OCI-LY7 (cell line): ENCODE measurements at places on chromosomes 11 and 22.

DNA sequence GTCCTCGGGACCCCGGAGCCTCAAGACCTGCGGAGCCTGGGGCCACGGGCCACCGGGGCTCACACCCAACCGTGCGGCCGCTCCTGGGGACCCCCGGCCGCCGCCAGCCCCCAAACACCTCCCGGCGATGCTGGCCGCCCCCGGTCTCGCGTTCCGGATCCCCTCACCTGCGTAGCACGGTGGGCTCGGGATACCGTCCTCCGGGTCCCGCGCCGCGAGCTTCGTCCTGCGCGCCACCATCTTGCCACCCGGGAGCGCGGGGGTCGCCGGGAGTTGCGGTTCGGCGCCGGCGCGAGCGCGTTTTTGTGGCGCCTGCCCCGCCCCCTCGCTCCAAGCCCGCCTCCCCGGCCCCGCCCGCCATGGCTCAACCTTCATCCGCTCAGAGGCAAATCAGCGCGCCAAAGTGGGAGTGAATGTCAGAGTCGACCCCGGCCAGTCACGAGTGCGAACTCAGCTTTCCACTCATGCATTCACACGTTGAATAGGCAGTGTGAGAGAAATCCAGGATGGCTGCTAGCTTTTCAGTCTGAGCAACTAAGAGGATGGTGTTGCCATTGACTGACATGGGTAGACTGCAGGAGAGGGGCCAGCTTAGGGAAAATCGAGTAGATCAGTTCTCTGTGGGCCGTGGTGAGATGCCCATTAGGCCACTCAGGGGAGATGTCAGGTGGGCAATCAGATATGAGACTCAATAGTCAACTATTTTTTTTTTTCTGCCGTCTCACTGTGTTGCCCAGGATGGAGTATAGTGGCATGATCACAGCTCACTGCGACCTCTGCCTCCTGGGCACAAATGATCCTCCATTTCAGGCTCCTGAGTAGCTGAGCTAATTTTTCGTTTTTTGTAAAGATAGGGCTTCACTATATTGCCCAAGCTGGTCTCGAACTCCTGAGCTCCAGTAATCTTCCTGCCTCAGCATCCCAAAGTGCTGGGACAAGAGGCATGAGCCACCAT lies 28.3 kb downstream of the SERHL2 start:
- DNase-seq = peak; percentile 89

- no peak for DNase-seq
These were observed 75.2 kb downstream of the LDLRAD3 start for GRCh38 chr11:36019005-36019596.

DNA sequence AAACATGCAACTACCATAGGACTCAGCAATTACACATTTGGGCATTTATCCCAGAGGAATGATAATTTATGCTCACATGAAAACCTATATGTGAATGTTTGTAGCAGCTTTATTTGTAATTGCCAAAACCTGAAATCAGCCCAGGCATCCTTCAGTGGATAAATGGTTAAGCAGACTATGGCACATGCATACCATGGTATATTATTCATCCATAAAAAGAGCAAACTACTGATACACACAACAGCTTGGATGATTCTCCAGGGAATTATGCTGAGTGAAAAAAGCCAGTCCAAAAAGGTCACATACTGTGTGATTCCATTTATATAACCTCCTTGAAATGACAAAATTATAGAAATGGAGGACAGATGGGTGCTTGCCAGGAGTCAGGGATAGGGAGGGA lies 86.7 kb downstream of the ALX4 start:
- DNase-seq = no peak

DNA sequence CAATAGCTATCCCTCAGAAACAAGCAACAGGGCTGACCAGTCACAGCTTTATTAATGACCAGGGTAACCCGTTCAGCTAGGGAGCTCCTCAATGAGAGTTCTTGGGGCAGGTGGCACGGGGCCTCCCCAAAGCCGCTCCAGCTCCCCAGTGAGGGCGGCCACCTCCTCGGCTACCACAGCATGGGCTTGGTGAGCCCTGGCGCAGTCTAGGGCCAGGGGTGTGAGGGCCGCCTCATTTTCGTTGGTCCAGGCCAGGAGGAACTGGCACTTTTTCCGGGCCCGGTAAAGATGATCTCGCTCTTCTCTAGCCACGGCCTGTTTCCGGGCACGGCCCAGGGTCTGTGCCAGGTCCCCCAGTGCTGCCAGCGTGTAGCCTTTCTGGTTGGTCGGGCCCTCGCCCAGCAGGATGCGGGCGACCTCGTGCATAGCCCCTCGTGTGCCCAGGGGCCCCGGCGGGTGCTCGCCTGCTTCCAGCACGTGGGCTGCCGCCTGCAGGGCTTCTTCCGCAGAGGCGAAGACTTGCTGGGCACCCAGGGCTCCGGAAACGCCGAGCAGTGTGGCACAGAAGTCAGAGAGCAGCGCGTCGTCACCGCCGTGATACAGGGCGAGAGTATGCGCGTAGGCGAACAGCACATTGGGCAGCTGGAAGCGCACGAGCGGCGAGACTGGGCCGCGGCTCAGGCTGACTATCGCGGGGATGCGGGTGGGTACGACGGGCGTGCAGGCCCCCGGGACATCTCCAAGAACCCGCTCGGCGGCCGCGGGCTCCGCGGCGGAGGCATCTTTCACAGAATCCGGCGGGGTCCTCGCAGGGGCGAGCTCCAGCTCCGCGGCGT lies 913 bp downstream of the ZNHIT2 start:
- DNase-seq = peak; percentile 55

DNA sequence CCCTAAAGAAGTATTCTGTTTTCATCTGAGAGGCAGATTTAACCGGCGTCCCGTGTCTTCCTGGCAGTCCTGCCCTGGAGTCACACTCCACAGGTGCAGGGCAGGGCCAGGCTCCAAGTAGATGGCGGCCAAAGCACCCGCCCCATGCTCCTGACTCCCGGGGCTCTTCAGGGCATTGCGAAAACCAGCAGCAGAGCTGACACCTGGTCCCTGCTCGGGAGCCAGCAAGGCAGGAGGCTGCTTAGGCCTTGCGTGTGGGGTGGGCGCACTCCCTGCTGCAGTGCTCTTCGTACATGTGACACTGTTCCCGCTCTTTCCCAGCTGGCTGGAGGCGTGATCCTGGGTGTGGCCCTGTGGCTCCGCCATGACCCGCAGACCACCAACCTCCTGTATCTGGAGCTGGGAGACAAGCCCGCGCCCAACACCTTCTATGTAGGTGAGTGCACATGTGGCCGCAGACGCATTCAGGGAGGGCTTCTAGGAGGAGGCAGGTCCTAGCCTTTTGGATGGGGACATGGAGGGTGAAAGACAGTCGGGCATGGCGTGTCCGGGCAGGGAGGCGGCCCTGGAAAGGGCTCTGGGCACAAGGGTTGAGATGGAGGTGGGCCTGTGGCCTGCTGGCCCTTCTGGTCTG lies 10.3 kb upstream of the TSSC4 start:
- no peak for DNase-seq

DNA sequence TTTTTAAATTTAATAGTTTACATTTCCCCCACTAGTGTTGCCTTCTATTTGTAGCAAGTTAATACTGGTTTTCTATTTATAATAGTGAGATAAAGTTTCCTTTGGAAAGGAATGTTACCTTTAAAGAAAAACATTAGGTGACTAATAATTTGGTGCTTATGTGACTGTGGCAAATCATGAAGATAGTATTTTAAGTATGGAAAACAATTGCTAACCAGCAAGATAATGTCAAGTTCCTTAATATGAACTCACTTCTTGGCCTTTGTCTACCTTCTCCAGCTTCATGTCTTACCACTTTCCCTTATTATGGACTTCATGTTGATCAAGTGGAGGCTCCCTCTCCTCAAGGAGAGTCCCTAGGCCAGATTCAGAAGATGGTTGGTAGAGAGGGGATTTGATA lies 27.2 kb downstream of the ARHGEF12 start:
- no peak for DNase-seq

DNA sequence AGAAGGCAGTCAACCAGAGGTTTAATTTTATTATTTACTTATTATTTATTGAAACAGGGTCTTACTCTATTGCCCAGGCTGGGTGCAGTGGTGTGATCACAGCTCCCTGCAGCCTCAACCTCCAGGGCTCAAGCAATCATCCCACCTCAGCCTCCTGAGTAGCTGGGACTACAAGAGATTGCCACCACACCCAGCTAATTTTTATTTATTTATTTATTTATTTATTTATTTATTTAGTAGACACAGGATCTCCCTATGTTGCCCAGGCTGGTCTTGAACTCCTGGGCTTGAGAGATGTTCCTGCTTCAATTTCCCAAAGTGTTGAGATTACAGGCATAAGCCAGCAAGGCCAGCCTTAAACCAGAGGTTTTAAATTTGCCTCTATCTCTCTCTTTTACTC lies 83.1 kb downstream of the RCN1 start:
- DNase-seq = no peak

DNA sequence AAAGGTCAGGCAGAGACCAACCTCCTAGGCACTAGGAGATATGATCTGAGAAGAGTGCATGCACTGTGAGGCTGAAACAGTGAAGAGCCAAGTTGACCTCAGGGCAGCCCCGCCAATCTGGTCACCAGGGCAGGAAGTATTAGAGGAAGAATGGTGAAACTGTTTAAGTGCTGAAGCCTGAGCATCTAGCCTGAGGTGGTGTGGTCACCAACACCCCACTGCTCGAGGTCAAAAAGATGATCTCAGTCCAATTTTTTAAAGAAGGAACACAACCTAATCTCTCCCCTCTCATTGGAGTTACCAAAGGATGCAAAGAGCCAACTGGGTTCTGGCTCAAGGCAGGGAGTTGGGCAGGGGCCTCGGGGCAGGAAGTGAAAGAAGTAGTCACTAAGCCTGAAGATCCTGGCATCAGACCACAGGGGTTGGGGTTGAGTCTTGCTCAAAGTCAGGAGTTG lies 4.0 kb downstream of the APBB1 start:
- peak; percentile 45 for DNase-seq

- no peak for DNase-seq
These were observed 23.6 kb downstream of the DUSP8 start for GRCh38 chr11:1548221-1549070.

- DNase-seq = peak; percentile 3
These were observed 901.4 kb upstream of the API5 start for GRCh38 chr11:42410251-42410955.

DNA sequence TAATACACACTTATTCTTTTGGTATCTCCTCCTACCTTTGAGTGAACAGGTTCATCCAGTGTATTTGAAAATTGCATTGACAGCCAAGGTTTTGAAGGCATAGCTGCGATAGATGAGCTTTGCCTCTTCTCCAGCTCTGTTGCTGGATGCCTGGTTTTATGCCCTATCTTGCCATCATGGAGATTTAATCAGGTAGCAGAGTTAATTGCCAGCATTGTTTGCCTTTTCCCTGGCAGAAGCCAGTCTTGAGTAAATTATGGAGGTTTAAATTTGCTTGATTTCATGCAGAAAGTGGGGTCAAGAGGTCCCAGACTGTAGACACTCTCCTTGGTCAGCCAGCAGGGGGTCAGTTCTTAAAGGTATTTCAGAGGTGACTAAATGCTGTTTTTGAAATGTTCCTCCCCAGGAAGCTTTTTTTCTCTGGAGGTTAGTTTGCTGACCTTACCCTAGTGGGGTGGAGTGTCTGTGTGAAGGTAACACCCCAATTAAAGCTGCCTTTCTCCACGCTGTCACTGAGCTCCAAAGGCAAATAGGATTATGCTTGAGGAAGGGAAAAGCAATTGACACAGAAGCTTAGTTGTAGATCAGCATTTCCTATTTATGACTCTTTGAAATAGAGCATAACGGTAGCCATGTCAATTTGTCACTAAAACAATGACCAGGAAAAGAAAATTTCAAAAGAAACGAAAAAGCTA lies 96.0 kb downstream of the EXT2 start:
- no peak for DNase-seq

DNA sequence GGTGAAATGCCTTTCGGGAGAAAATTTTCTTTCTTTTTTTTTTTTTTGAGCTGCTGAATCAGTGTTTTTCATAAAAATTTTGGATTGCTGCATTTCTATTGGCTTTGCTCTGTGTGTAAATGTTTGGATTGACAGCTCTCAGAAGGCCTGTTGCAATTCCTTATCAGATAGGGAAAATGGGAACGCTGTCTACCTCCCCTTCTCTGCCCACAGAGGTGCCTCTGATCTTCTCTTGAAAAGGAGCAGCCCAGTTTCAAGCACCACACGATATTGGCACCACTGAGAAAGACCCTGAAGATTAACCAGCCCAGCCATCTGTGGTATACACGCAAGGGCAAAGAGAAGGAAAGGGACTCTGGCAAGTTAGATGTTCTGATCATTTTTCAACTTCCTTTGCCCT lies 1272.2 kb downstream of the LRRC4C start:
- no peak for DNase-seq

DNA sequence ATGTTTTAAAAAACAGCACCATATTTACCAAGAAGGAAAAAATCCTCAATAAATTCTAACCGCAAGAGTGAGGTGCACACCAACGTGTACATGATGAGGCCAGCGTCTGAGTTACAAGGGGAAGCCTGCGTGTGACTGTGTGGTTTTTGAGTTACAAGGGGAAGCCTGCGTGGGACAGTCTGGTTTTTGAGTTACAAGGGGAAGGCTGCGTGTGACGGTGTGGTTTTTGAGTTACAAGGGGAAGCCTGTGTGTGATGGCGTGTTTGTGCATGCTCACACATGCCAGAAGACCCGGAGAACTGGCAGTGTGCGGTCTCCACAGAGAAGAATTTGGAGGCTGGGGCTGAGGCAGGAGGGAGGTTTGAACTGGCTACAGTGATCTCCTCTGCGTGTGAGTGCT lies 1376.4 kb downstream of the TBC1D22A start:
- no peak for DNase-seq

DNA sequence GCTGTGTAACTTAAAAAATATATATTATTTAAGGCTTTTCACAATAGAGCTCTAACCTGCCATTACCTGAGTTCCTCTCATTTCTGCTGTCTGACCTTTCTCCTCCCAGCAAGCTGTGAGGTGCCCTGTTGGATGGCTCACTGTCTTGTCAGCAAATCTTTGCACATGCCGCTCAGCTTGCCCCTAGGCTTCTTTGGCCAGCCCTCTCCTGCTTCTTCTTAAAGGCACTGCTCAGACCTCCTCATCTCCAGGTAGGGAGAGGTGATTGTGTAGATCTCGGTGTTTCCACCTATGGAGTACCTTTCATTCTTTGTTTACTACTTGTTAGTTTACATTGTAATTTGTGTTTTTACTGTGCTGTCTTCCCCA lies 96.5 kb downstream of the EXT2 start:
- DNase-seq = no peak

DNA sequence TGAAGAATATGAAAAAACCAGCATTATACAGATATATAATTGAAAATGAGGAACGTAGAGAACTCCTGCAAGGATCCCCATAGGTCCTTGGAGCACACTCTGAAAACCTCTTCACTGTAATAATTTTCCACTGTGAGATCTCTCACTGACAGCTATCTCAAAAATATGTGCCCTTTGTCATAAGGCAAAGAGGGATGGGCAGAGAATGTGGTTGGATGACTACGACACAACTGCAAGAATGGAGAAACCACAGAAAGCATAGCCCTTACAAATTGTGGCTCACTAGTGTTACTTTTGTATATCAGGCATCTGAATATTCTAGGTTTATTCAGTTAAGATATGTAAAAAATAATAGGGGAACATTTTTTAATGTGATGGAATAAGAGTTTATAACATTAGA lies 7.9 kb upstream of the CTSC start:
- DNase-seq = no peak

DNA sequence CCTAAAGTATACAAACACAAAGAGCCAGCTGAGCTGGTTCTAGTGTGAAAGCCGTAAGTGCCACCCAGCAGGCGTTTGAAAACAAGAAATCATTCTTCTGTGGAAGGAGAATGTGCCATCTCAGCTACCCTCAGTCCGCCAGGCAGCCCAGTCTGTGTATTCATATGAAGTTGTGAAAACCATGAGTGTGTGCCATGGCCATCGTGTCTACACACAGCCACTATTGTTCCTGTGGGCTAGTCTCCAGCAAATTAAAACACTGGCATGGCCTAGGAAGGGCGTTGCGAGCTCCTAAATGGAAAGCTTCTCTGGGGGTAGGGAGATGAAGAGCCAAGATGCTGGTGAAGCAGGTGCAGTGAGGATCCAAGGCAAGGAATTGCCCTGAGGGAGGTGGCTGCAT lies 51.5 kb upstream of the HORMAD2 start:
- no peak for DNase-seq
